ENCODE measurements at places on chromosomes 11 and 22. TPM values are rescaled to one million over a fixed set of nuclear protein-coding genes. Genes with fewer than 3 reads are reported as not detected.

DNA sequence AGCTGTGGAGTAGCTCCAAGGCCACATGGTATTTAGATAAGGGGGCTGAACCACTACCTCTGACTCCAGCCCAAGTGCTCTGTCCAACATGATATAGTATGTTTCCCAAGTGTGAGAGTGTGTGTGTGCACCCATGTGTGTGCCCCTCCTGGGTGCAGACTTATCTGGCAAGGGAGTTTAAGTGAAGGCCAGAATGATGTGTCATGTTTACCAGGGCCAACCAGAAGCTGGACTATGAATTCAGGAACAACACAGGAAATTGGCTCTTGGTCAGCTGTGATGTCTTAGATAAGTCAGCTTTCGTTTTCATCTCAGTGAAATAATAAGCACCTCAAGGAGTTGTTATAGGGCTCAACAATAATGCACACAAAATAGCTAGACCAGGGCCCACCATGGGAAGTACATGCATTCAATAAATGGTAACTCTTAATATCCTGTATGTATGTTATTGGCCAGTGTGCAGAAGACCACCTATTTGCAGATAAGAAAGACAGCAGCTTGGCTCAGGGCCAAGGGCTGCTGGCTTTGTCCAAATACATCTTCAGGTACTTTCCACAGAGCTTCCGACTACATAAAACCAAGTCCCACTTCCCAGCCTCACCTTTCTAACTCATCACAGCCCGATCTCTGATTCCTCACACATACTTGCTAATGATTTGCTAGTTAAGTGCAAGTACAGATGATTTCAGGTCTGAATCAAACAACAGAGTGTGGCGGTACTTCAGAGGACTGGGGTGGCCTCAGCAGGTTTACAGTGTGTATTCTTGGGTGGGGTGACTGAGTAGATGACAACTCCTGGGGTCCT, 120.9 kb downstream of the ME3 start:
- H3K27ac ChIP-seq: no peak overlapping the region
- H3K4me1 ChIP-seq: peaks cover 38% of the 10 kb centered on the region
- H3K36me3 ChIP-seq: no peaks in the 10 kb centered on the region

- no peak for DNase-seq
- H3K4me1 ChIP-seq: no peaks in the 10 kb centered on the region
- no peak within 1 kb of the TSS for H3K4me3 ChIP-seq
- H3K36me3 ChIP-seq: no peaks in the 10 kb centered on the region
- no peaks in the 10 kb centered on the region for H3K27me3 ChIP-seq
These were observed at the start of gene HPX for GRCh38 chr11:6440906-6441358. HPX (minus strand) TSS chr11:6440987; CDS start chr11:6440963, 24 bp downstream.

GRCh38 chr11:114273890-114274635, 22.1 kb upstream of the NNMT start:
- no peaks in the 10 kb centered on the region for H3K4me1 ChIP-seq
- peaks cover 74% of the 10 kb centered on the region for H3K27me3 ChIP-seq
- H3K36me3 ChIP-seq: no peaks in the 10 kb centered on the region

- peaks cover 2% of the 10 kb centered on the region for H3K4me1 ChIP-seq
- H3K36me3 ChIP-seq: peaks cover 4% of the 10 kb centered on the region
- no peaks in the 10 kb centered on the region for H3K27me3 ChIP-seq
- no peak for DNase-seq
- H3K4me3 ChIP-seq: no peak overlapping the region
These were observed 9.9 kb downstream of the CTSC start for GRCh38 chr11:88327462-88328143.

GRCh38 chr11:109926941-109927340, 166.3 kb upstream of the ZC3H12C start:
- H3K4me1 ChIP-seq: no peaks in the 10 kb centered on the region
- no peaks in the 10 kb centered on the region for H3K36me3 ChIP-seq
- no peak for DNase-seq
- no peak overlapping the region for H3K27ac ChIP-seq
- no peak overlapping the region for H3K4me3 ChIP-seq
- no peaks in the 10 kb centered on the region for H3K27me3 ChIP-seq

Gene SAC3D1
- total RNA-seq: 8.0 TPM

Gene MUC5AC
- not detected for total RNA-seq

Gene PIH1D2
- total RNA-seq: 0.86 TPM
